Fibroblast of skin of left biceps (primary cell): ENCODE measurements at places on chromosomes 12 and 14.

DNA sequence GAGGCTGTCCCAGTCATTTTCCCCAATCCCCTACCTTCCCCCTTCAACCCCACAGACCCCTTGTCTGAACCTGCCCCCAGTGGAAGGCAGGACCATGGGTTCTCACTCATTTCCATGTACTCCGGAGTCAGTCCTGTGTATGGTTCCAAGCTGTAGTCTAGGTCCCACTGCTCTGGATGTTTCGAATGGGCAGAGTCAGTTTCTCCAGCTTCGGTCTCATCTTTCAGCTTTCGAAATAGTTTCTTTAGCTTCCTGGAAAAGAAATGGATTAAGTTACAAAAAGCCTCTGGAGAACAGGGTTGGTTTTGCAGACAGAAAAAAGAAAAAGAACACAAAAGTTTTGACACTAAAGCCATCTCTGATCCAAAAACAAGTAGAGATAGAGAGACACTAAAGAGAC is 167.5 kb downstream of the NTF3 start:
- no peak for DNase-seq

- DNase-seq = no peak
Measured at GRCh38 chr12:114434341-114434740, 28.4 kb upstream of the TBX5 start.

DNA sequence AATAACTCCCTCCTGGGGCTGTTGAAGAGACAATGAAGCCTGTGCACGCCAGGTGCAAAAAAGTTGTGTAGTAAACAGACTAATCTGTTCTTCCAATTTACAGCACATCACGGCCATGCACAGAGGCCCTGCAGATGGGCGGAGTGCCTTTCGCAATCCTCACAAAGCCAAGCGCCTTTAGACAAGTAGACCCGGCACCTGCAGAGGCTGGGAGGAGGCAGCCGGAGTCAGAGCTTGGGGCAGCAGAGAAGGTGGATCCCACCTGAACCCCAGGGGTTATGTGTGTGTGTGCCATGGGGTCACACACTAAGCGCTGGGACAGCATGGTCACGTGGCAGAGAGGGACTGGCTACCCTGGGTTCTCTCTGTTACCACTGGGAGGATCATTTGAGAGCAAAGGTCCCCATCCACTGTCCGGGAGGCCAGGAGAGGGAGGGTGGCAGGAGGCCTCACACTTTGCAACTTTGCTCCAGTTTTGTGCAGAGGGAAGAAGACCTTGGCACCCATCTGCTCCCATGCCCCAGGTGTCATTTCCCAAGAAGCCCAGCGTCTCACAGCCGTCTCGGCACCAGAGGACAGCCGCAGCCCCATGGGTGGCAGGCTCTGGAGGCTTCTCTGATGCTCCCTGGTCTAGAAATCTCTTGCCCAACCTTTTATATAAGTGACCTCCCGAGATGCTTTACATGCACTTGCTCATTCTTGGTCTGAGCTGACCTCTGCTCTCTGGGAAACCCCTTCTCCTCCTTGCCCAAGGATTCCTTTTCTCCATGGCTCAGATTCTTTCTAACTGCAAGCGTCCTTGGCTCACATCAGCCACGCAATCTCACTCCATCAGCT is 80.0 kb upstream of the DICER1 start:
- no peak for DNase-seq

GRCh38 chr12:54142114-54142475 is 46.7 kb downstream of the SMUG1 start:
- no peak for DNase-seq

GRCh38 chr12:20474016-20474415 is 105.7 kb downstream of the PDE3A start:
- DNase-seq = no peak

DNA sequence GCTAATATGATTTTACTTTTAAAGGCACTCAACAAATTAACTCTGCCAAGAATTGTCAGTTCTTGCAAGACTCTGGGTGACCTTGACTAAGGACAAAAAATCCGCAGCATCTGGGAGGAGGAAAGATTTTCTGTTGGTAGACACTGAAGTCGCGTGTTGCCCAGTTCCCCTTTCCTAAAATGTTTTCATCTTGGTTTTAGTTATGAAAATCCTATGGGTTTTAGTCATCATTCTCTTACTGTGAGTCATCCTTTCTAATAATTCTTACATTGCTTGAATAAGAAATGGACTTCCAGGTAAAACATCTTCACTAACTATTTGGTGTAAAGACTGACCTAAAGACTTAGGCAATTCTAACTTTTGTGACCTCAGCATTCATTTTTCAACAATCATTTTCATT is 9.1 kb downstream of the GSG1 start:
- no peak for DNase-seq

DNA sequence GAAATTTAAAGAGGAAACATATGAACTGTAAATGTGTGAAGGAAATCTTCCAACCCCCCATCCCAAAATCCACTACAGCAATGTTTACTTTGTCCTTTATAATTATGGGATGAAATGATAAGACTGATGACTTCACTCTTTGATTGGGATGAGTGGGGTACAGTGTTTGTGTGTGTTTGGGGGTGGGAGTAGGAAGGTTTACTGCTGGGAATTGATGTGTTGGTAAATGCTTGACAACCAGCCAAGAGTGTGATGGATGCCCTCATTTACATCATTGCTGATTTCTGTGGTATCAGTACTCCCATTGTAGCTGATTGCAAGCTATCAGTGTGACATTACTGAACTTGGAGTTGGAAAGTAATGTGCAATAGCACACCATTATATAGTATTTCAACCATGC is 90.9 kb downstream of the KCNMB4 start:
- no peak for DNase-seq

- DNase-seq = no peak
Measured at GRCh38 chr12:51281202-51281924, 11.1 kb upstream of the SMAGP start.

- no peak for DNase-seq
Measured at GRCh38 chr12:2372735-2373134, 319.9 kb downstream of the CACNA1C start.

- no peak for DNase-seq
Measured at GRCh38 chr14:61343471-61343870, 22.1 kb downstream of the PRKCH start.

- no peak for DNase-seq
Measured at GRCh38 chr12:104665296-104665695, 208.5 kb downstream of the CHST11 start.

GRCh38 chr12:113464852-113465719 is 6.6 kb downstream of the LHX5 start:
- no peak for DNase-seq

DNA sequence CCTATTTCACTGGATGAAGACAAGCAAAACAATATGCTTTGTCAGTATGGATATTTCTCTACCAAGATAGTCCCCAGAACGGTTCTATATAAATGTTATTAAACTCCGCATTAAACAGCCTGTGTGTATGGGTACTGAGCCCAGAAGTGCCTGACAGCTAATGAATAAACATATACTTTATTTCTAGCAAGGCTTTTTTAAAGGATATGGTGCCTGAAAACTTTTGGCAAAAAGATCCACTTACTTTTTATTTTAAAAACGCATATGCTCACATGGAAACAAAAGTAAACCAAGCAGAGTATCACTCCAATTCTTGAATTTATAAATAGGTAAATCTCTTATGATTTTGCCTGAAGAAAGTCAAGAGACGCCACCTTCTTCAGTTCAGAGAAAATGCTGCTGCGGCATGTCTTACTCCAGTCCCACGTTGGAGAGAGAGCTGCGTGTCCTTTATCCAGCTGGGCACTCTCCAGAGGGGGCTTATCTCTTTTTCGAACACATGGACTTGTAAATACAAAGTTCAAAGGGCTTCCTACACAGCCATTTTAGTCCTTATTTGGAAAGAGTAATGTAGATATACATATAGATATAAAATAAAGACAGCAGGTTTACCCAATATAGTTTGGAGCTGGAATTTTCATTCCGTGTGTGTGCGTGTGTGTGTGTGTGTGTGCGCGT is 264.2 kb downstream of the ADAMTS20 start:
- no peak for DNase-seq

GRCh38 chr14:102620413-102620812 is 28.0 kb downstream of the RCOR1 start:
- DNase-seq = peak; percentile 36

DNA sequence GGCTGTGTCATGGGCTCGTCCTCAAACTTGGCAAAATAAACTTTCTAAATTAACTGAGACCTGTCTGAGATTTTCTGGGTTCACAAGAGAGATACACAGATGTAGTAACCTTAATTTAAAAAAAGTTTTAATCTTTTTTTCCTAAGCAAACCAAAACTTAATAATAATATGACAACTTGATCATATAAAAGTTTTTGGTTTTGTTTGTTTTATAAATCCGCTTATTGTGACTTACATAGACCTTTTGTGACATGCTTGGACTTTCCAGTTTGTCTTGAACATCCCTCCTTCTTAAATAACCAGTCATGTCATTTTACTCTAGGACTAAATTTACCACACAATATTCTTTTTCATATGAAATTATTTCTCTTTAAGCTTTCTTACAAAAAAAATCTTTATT is 8.5 kb downstream of the RDH12 start:
- no peak for DNase-seq

DNA sequence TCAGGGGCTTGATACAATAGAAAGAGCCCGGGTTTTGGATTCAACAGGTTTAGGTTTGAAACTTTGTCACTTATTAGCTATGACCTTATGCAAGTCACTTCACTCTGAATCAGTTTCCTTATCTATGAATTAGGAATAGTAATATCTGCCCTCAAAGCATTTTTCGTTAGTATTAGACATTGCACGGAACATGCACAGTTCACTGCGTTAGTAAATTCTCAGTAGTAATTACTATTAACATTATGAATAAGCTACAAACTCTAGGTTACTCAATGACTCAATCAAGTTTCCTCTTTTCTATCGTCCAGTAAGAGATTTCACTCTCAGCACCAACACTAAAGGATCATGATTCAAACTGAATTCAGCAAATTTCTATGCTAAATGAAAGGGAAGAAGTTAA is 150.3 kb downstream of the CEP83 start:
- DNase-seq = no peak

DNA sequence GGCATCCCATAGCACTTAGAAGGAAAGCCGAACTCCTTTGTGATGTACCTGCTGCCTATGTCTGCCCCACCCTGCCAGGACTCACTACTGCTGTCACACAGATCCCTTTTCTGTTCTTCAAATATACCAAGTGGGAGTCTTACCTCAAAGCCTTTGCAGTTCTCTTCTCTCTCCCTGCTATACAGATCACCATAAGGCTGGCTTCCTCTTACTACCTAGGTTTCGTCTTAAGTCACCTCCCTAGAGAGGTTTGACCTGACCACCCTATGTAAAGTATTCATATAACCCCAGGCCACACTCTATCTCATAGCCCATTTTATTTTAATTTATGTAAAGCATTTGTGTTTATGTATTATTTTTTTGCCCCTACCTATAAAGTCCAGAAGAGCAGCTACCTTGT is 117.6 kb downstream of the CRADD start:
- no peak for DNase-seq

DNA sequence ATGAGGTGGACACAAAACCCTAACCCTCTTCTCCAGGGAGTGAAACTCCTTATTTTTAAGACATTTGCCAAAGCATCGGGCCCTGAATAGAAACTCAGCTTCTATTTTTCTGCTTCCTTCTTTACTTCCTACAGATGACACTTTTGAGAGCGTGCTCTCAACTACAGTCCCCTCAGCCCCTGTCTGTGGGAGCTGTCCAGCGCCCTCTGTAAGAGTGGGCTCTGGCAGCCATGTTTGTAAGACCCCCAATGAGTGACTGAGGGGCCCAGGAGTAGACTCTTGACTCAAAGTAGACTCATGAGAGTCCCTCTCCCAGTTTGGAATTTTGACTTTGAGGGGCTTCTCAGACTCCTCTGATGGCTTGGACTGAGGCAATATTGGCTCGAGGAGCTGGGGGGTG is 25.5 kb upstream of the BATF start:
- DNase-seq = no peak

GRCh38 chr14:93049315-93049714 is 66.4 kb downstream of the ITPK1 start:
- DNase-seq = no peak

- no peak for DNase-seq
Measured at GRCh38 chr12:25269701-25270100, 19.0 kb upstream of the KRAS start.

DNA sequence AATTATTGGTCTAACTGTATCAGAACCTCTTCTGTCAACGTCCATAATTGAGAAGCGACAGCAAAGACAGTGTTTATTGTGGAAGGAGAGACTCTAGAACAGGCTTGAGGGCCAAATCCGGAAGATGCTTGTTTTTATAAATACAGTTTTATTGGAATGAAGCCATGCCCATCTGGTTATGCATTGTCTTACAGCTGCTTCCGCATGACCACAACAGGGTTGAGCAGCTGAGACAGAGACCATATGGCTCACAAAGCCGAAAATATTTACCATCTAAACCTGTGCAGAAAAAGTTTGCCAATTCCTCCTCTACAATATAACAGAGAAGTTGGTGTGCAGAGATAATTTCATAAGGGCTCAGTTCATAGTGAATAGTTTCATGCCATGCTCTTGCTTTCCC is 24.5 kb downstream of the PRKAB1 start:
- no peak for DNase-seq

GRCh38 chr14:58718226-58719205 is 80.8 kb downstream of the DACT1 start:
- no peak for DNase-seq

GRCh38 chr12:46435029-46435428 is 62.5 kb upstream of the SLC38A2 start:
- no peak for DNase-seq

- DNase-seq = no peak
Measured at GRCh38 chr14:101504096-101504948, 57.0 kb upstream of the DIO3 start.

GRCh38 chr14:93430315-93431035 is at the start of gene UNC79:
TSS of gene UNC79 (plus strand) at chr14:93430939. CDS start at chr14:93431030, 91 bp downstream.
- no peak for DNase-seq

- DNase-seq = no peak
Measured at GRCh38 chr12:6840761-6841515, at the start of gene GNB3. TSS of gene GNB3 (plus strand) at chr12:6840925. CDS start at chr12:6841288, 363 bp downstream.

- no peak for DNase-seq
Measured at GRCh38 chr12:12381982-12382381, 25.1 kb downstream of the BORCS5 start.

GRCh38 chr12:131845121-131845520 is 16.9 kb downstream of the MMP17 start:
- DNase-seq = no peak

GRCh38 chr12:91687052-91688017 is 458.3 kb downstream of the BTG1 start:
- no peak for DNase-seq

- no peak for DNase-seq
Measured at GRCh38 chr12:132322206-132323132, 6.9 kb downstream of the GALNT9 start.

DNA sequence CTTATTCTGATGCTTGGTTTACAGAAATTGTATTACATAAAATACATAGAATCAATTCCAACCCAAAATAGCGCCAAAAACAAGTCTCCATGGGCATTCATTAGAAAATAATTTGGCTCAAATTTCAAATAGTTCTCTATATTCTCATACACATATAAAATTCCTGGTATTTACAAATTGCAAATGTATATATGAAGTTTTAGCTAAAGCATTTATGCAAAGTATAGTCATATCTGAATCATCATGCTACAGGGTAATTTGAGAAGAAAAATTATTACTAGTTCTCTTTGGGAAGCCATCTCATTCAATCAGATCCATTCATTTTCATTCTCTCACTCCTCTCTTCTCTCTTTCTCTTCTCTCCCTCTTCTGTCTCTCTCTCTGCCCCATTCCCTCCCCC is 257.8 kb downstream of the DPF3 start:
- no peak for DNase-seq
